Kasumi-1 (cell line): ENCODE measurements at places on chromosomes 16 and 17.

DNA sequence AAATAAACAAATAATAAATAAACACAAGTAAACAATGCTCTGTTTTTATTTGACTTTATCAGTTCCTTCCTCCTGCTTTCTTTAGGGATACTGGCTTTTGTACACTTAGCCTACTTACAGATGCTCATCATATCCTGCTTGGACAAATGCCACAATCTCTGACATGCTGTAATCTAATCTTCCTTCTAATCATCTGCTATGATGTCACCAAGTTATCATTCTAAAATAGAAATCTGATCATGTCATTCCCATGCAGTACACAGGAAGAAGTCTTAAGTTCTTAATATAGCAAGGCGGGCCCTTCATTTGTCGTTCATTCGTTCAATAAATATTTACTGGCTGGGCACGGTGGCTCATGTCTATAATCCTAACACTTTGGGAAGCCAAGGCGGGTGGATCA, 9.1 kb upstream of the UBB start:
- DNase-seq = no peak

DNA sequence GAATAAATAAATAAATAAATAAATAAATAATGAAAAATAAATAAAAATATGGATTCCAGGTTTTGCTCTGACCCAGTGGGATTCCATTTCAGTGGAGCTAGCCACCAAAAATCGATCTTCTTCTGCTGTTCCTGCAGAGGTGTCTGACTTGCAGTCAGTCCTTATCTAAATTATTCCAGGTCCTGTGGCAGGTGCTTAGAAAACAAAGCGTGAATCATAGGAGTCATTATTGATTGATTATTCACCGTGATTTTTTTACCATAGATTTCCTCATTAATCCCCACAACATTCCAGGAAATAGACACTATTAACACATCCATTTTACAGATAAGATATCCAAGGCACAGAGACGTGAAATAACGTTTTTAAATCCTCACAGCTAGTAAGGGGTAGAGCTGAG, 31.5 kb upstream of the ABR start:
- DNase-seq = no peak

- DNase-seq = no peak
Observed at GRCh38 chr16:56861092-56861610, 3.9 kb upstream of the SLC12A3 start.

DNA sequence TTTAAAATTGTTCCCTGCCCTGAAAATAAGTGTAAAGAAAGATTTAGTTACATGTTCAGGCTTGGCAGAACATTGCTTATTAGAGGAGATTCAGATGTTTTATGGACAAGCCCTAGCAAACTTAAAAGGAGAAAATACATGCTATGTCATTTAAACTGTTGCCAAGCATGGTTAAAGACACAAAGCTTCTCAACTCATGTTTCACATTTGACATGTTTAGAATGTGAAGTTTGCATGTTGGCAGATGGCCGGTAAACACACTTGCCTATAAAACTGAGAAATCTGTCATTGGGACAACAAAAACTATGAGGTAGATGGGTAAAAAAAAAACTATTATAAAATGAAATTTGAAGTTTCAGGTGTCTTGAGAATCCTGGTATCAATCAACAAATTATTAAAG, 5.8 kb downstream of the KRTAP29-1 start:
- DNase-seq = no peak

- DNase-seq = no peak
Observed at GRCh38 chr17:17633310-17633709, 41.8 kb upstream of the PEMT start.

GRCh38 chr16:79698341-79698753, 97.8 kb upstream of the MAF start:
- DNase-seq = no peak

- no peak for DNase-seq
Observed at GRCh38 chr17:74435775-74436359, 4.0 kb downstream of the GPRC5C start.

DNA sequence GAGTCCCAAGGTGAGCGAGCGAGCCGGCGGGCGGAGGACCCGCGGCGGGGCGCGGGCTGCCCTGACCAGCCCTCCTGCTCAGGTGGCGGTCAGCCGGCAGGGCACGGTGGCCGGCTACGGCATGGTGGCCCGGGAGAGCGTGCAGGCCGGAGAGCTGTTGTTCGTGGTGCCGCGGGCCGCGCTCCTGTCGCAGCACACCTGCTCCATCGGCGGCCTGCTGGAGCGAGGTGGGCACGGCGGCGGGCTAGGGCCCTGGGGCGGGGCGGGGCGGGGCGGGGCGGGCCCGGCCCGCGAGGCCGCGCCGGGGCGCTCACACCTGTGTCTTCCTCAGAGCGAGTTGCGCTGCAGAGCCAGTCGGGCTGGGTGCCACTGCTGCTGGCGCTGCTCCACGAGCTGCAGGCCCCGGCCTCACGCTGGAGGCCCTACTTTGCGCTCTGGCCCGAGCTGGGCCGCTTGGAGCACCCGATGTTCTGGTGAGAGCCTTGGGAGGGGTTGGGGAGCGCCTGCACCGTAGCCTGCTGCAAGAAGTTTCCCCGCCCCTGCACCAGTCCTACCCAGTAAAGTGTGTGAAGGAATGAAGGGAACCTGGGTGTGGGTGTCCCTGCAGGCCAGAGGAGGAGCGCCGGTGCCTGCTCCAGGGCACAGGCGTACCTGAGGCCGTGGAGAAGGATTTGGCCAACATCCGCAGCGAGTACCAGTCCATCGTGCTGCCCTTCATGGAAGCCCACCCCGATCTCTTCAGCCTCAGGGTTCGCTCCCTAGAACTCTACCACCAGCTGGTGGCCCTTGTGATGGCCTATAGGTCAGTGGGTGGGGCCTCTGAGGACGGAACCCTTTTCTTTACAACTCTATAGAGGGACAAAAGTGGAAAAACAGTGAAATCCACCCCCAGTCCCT, 802 bp downstream of the SETD6 start:
- no peak for DNase-seq

DNA sequence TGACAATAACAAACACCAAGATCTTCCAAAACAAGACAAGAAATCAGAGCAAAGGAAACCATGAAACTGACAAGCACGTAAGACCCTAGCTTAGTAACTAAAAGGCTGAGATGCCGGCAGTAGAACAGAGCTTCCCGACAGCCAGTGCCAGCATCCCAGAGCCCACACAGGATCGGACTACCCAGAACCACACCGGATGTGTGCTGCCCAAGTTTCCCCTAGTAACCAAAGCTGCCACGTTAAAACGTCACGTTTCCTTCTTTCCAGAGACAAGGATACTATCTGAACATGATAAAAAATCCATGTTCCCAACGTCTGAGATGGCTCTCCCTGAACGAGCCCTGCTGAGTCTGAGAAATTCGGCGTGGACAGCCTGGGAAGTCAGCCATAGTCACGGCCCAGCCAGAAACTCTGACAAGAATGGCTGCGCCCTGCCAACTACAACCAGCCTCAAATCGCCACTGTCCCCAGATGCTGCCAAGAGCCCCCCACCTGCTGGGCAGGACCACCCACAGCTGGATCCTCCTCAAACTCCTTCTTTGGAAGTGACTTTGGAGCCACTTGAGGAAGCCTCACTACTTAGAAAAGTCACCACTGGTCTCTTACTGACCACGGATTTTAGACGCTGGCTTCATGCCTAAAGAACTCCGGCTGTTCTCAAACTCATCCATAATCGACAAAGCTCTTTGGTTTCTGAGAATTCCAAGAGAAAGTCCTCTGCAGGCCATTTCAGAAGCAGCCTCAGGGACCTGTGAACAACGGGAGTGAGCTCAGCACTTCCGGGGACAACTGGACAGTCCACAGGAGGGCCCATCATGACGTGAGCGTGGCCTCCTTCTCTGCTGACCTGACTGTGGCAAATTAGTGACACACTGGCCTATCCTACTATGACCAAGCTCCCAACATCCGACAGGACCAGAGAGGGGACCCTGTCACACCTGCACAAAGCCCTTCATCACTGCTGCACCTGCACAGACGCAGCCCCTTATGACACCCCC, 16.7 kb downstream of the CCDC57 start:
- DNase-seq = no peak

DNA sequence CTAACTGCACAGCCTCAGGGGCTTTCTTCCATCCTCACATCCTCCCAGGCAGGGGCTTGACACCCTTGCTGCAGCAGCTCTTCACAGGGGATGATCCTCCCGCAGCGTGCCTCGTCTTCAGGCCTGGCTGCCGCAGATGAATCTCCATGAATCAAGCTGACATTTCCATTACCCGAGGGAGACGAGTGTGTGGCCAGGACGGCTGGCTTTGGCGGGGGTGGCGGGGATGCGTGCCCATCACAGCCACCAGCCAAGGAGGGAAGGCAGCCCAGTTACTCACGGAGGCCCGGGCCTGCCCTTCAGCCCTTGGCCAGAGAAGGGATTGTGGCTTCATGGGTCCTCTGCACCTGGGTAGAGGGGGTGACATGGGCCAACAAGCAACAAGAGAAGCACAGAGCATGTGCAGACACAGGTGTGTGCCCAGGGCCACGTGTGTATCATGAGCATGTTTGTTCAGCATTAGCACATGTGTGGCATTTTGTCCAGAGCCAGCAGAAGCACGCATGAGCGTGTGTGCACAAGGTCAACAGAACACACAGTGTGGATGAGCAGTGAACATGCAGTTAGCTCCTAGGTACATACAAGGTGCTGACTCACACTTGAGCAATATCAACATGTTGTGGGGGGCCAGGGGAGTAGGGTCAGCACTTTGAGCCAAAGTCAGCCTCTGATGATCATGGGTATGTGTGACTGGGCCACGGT, 236.4 kb downstream of the KATNIP start:
- DNase-seq = no peak

DNA sequence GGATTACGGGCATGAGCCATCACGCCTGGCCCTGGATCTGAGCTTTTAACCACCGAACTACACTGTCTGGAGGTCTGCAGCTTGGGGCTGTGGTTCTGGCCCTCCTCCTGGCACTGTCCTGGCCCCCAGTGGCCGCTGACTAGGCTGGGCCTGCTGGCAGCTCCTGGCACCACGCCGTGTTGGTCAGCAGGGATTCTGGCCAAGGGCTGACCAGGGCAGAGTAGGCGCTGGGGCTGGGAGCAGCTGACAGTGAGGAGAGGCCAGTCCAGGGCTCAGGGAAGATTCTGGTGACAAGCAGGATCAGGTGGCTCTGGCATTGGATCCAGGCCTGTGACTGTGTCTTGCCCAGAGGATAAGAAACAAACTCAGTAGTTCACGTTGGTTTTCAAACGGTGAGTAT, 14.6 kb downstream of the EEF2K start:
- no peak for DNase-seq

GRCh38 chr16:76837872-76838271, 353.1 kb upstream of the MON1B start:
- no peak for DNase-seq

GRCh38 chr16:12178251-12178990, 201.9 kb downstream of the SNX29 start:
- DNase-seq = no peak

- no peak for DNase-seq
Observed at GRCh38 chr16:88722784-88723506, 16.6 kb downstream of the CTU2 start.

GRCh38 chr16:11367483-11367906, 22.2 kb downstream of the RMI2 start:
- DNase-seq = no peak

- DNase-seq = peak; percentile 8
Observed at GRCh38 chr16:4767872-4768548, 1.0 kb upstream of the ZNF500 start.

DNA sequence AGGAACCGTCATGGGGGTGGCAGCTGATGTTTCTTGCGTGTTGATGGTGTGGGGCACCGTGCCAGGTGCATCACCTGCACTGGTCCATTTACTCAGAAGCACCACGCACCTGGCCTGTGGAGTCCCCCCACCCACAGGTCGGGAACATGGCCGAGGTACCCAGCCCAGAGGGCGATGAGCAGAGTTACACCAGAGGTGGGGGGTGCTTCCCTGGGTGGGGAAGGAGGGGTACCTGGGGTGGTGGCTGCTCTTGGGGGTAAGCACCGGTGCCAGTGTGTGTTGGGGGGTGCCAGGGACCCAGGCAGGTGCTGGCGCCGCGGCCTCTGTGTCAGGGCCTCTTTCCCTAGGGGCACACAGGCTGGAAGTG, 5.0 kb upstream of the ZNF750 start:
- DNase-seq = no peak

DNA sequence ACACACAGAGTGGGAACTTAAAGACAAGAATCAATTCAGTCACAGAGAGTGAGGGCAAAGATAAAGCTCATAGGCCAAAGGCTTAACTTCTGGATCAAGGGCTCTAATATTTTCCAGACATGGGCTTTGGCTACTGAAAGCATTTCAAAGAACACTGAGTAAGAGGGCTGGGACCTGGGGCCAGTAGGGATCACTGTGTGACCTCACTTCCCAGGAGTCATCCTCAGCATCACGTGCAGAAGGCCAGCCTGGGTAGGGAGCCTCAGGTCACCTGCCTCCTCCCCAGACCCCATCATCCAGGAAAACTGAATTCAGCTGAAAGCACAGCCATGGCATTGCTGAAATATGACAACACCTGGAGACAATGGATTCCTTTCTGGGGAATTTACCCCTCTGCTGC, 163.5 kb downstream of the RAB11FIP4 start:
- DNase-seq = no peak
